ENCODE measurements at places on chromosomes 2 and 18.

- DNase-seq = no peak
These were observed 5.9 kb upstream of the FN1 start for GRCh38 chr2:215441560-215442400.

GRCh38 chr18:41972067-41972925 is 17.3 kb downstream of the PIK3C3 start:
- DNase-seq = no peak

DNA sequence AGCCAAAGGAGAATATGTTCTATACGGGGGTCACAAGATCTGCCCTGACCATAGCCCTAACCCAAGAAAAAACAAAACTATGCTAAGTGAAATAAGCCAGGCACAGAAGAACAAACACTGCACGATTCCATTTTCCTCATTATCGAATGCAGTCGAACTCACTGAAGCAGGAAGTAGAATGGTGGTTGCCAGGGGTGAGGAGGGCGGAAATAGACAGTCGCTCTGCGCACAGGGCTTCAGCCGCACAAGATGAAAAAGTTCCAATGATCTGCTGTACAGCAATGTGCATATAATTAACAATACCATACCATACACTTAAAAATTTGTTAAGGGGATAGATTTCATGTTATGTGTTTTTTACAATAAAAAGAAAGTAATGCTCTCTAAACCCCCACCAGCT is 257.7 kb downstream of the TXNL1 start:
- no peak for DNase-seq

DNA sequence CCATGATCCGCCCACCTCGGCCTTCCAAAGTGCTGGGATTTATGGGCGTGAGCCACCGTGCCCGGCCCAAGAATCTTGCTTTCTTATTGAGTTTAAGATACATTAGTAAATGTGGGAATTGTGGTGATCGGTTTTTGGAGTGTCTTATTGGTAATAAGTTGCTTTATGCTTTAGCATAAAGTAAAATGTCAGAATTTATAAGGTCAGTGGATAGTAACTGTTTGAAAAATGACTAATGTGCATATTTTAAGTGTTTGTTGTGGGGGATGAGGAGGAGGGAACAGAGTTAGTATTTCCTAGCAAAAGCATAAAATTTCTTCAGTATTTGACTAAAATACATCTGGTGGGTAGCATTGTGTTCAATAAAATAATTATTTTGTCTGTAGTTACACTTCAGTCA is 77.4 kb downstream of the SLC39A10 start:
- no peak for DNase-seq

All from inflammatory macrophage treated with lipopolysaccharide for 1 hour (primary cell).